ENCODE measurements at places on chromosomes 4 and X.
A peak's percentile ranks its signal among the peaks of the same experiment; 100 is the strongest.

DNA sequence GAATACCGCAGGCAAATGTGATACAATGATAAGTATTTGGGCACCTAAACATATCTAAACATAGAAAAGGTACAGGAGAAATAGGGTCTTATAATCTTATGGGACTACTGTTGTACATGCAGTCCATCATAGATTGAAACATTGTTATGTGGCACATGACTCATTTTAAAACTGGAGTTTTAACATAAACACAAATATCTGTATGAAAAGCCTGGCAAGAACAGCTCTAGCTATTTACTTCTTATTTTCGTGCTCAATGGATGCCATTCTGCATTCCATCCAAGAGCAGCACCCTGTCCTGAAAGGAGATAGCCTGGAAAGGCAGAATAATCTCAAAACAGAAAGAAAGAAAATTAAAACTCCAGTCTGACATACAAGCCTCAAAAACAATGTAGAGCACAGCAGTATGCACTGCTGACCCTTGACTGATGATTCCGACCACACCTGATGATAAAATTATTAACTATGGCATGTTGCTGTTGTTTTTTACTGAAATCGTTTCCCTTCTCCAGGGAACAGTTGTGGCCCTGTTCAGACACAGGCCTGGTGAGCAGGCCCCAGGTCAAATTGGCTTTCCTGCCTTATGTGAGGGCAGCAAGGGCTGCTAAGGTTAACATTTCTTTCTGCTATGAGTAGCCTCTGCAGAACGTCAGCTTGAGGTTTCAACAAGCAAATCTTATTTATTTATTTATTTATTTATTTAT is 152.7 kb downstream of the APBB2 start:
- no peak for DNase-seq

- DNase-seq, result no peak
Observed at GRCh38 chrX:41603596-41603995, 85.2 kb upstream of the GPR34 start.

DNA sequence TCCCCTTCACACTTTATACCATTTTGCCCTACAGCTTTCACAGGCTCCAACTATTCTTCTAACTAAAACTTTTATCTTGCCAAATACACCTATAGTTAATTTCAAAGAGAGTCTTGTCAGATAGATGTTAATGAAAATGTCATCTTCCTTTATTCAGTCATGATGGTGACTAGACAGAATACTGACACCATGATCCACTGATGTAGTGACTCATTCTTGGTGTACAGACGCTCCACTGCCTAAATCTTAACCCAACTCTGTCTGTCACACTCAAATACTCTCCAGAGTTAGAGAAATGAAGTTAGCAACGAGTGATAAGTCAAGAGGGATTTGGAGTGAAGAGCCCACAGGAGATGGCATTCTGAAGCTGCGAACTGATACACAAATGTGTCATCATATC is 32.1 kb upstream of the HDAC8 start:
- no peak for DNase-seq

GRCh38 chr4:72567821-72568675 is 973 bp downstream of the ADAMTS3 start:
- DNase-seq, result peak; percentile 53

- DNase-seq, result no peak
Observed at GRCh38 chrX:10564484-10564883, 55.9 kb downstream of the MID1 start.

- DNase-seq, result no peak
Observed at GRCh38 chr4:168839758-168840391, 170.2 kb downstream of the CBR4 start.

DNA sequence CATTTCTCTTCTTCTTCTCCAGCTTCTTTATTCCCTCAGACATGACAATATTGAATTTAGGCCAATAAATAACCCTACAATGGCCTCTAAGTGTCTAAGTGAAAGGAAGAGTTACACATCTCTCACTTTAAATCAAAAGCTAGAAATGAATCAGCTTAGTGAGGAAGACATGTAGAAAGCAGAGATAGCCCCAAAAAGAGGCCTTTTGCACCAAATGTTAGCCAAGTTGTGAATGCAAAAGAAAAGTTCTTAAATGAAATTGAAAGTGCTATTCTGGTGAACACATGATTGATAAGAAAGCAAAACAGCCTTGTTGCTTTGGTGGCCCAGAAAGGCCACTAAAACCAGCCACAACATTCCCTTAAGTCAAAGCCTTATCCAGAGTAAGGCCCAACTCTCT is 146.2 kb upstream of the HHIP start:
- DNase-seq, result no peak

DNA sequence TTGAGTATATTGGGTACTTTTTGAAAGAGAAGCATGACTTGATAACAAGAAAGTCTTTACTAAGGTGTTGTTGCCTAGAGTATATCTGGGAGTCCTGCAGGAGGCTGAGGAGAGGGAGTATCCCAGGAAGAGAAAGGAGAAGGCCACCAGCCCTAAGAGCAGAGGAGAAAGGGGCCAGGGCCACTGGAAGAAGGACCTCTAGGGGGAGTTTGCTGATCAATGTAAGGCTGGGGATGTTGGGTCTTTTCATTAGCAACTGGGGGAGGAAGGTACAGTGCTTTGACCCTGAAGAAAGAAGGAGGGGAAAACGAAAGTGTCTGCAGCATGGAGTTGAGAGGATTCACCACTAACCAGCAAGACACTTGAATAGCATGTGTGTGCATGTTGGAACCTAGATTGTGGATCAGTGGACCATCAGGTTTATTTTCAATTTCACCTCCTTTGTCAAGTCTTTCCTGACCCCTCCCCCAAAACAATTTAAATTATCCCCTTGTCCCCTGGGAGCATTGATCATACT is 4.5 kb downstream of the SMIM9 start:
- DNase-seq, result no peak

DNA sequence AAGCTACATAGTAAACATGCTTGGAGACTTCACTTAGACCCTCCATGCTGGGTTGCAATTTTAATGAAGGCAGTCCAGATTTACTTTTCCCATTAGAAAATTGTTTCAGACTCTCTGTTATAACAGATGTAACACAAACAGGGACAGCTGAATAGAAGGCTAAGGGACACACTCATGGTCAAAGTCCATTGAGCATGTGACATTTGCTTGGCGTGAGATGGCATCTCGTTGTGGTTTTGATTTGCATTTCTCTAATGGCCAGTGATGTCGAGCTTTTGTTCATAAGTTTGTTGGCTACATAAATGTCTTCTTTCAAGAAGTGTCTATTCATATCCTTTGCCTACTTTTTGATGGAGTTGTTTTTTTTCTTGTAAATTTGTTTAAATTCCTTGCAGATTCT is 358.2 kb upstream of the CLNK start:
- DNase-seq, result no peak

GRCh38 chr4:74006009-74006476 is 7.6 kb upstream of the CXCL5 start:
- no peak for DNase-seq

GRCh38 chr4:153522802-153523094 is 56.6 kb downstream of the TMEM131L start:
- DNase-seq, result no peak

- no peak for DNase-seq
Observed at GRCh38 chr4:110085131-110085530, 113.3 kb downstream of the ELOVL6 start.

Data from frontal cortex (tissue), 4 donors.